SK-MEL-5 (cell line): ENCODE measurements at places on chromosomes 3 and 15.

- DNase-seq = no peak
Observed at GRCh38 chr15:25714538-25714840, 148.6 kb downstream of the ATP10A start.

GRCh38 chr15:86624261-86625036, 544.8 kb downstream of the AGBL1 start:
- peak; percentile 61 for DNase-seq

- DNase-seq = peak; percentile 53
Observed at GRCh38 chr3:122858373-122858772, 63.5 kb downstream of the SLC49A4 start.

DNA sequence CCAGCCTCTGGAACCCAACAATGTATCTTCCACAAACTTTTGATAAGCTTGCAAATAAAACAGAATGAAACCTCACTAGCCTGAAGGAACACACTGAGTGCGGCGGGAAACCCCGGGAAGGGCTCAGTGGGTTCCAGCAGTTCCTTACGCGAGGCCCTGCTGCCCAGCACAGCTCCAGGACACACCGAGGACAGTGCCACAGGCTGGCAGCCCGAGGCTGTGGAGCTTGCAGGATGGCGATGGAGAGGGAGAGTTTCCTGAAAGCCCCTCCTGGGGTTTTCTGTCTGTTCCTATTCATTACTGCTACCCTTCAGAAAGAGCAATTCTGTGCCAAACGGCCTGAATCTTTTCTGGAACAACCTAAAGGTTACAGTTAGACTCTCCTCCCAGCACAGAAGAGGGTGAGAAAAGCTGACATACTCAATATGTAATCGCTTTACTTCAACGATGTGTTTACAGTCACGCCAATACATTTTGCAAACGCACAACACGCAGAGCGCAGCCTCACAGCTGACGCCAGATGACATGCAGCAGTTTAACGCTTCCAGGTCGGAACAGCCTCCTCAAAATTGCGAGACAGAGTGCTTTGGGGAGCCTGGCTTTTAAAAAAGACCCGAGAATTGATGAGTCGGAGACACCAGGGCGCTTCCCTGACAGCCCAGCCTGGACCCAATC, 57.1 kb upstream of the RPL32 start:
- DNase-seq = no peak

- peak; percentile 54 for DNase-seq
Observed at GRCh38 chr3:132038198-132038825, 3.5 kb upstream of the CPNE4 start.

GRCh38 chr15:88238618-88239430, 17.7 kb downstream of the NTRK3 start:
- peak; percentile 99 for DNase-seq

GRCh38 chr3:14831916-14832450, 13.2 kb downstream of the FGD5 start:
- DNase-seq = no peak

GRCh38 chr3:117439812-117440211, 730.2 kb downstream of the TUSC7 start:
- DNase-seq = peak; percentile 45

DNA sequence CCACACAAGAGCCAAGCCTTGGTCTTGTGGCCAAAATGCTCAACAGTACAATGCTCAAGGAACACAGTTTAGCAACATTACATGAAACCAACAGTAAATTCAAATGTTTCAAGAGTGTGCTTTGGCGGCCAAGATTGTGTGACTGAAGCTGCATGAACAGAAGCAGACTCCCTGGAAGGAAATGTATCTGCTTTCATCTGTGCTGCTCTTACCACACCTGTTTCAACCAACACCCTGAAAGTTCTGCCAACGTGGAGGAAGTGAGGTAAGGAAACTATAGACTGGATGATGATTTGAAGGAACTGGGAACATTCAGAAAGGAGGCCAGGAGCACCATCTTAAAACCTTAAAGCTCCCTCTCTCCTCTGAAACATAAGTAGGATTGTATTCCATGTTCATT, 55.7 kb downstream of the MB21D2 start:
- DNase-seq = no peak

GRCh38 chr15:83248151-83249029, 36.1 kb downstream of the BNC1 start:
- DNase-seq = peak; percentile 72

- no peak for DNase-seq
Observed at GRCh38 chr3:35473956-35474355, 165.4 kb upstream of the ARPP21 start.

DNA sequence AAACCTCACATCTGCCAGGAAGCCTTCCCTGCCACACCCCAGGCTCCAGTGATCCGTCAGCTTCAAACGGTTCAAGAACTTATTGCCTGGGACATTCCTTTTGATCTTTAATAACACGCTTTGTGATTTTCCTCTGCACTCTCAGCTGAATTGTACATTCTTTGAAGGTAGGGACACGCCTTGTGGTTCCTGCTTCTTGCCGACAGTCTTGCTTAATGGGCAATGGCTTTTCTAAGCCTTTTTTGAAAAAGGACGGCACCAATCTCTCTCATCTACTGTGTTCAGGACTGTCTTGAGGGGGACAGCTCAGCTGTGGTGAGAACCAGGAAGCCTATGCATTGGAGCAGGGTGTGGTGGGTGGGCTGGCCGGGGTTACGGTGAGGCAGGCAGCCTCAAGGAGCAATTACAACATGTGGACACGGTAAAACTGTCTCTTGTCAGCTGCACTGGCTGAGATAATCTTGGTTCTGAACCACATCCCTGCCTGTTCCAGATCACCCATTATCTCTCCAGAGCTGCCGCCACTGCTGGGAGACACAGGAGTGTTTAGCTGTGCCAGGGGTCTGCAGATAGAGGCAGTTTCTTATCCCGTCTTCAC, 46.0 kb upstream of the GLCE start:
- DNase-seq = no peak

DNA sequence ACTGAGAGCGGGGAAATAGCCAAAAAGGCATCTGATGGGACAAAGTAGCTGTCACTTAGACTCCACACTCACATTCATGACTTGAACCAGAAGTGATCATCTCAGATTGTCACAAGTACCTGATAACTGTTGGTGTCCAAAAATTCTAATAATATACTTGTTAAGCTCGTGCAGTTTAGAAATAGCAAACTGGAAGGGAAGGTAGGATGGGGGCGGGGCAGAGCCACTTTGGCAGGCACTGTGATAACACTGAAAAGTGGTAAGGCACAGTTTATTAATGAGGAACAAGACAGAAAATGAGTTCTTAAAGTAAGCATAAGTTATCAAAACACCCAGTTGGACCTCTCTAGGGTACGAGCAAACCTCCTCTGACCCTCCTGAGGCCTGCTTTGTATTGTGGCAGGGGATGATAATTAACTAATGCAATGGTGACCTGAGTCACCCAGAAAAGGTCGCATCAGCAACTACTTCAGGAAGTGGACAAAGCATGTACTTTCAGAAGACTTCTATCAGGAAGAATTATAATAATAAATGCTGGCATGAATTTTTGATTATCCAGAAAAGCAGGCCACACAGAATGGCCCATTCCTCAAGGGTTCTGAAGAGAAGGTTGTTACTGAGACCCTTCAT, 54.4 kb downstream of the ADCY5 start:
- DNase-seq = no peak

GRCh38 chr15:35693886-35694285, 147.9 kb upstream of the DPH6 start:
- no peak for DNase-seq

GRCh38 chr3:16026753-16027152, 147.7 kb upstream of the GALNT15 start:
- DNase-seq = no peak

DNA sequence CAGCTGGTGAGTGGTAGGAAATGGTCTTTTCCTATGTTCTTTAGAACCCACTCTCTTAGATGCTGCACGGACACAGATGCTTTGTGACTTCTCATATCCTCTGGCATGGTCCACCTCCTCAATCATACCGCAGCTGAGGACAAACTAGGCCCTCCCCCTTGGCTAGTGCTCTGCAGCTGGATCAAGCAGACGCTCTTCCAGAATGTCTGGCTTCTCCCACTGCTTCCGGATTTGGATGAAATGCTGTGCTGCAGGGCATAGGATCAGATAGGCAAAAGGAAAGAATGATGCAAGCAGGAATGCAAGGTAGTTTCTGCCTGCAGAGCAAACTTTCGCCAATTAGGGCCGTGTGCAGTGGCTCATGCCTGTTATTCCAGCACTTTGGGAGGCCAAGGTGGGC, 75.7 kb upstream of the SLC4A7 start:
- DNase-seq = peak; percentile 19

- DNase-seq = no peak
Observed at GRCh38 chr3:112689385-112689784, 48.4 kb upstream of the CCDC80 start.

DNA sequence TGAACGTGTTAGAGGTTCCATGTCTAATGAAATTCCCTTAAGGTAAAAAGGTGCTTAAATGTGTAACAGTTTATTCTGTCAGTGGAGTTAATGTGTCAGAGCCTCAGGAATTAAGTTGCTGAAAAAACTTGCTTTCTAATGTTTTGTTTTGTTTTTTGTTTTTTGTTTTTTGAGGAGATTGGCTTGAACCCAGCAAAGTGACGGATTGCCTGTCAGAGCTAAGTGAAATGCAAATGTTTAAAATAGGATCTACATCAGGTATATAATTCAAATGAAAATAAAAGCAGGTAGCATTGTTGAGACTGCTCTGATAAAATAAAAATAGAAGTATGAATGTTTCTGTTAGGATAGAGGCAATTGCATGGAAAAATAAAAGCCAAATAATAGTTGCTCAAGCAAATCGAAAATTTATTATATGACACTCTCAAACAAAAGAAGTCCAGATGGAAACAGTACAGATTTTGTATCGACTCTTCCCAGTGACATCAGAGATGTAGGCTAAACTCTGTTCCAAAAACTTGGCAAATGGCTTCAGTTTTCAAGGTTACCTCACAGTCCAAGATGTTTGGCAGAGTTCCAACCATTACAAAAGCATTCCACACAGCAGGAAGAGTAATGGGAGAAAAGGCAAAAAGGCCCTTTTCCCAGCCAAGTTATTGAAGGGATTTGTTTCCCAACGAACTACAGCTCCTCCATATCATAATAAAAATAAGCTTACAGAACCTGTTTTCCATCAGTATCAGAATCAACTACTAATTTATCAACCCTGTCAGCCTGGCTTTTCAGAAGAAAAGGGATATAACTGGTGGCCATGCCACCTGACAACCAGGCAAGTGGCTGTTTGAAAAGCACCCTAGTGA, 291.0 kb downstream of the TBL1XR1 start:
- DNase-seq = peak; percentile 17

DNA sequence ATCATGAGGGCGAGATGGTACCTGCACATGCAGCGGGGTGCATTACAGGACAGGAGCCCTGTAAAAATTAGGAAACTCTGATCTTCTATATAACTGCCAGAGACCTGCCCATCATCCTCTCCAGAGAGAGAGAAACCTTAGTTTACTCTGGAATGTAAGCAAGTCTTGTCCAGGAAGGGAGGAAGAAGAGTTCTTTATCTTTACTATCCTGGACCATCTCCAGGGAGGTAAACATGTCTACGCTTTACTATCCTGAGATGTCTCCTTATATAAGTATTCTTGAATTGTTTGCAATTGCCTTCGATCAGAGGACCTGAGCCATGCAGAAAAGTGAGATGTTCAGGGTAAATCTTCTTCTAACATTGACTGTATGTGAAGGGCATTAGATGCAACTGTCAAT, 12.7 kb upstream of the HACD2 start:
- no peak for DNase-seq

- DNase-seq = no peak
Observed at GRCh38 chr15:31383139-31383538, 56.5 kb downstream of the KLF13 start.

GRCh38 chr15:76983590-76984375, 11.1 kb upstream of the PSTPIP1 start:
- DNase-seq = peak; percentile 55

- no peak for DNase-seq
Observed at GRCh38 chr3:14587740-14588360, 47.7 kb upstream of the GRIP2 start.

- peak; percentile 13 for DNase-seq
Observed at GRCh38 chr3:126261037-126261436, 80.7 kb upstream of the ALDH1L1 start.

DNA sequence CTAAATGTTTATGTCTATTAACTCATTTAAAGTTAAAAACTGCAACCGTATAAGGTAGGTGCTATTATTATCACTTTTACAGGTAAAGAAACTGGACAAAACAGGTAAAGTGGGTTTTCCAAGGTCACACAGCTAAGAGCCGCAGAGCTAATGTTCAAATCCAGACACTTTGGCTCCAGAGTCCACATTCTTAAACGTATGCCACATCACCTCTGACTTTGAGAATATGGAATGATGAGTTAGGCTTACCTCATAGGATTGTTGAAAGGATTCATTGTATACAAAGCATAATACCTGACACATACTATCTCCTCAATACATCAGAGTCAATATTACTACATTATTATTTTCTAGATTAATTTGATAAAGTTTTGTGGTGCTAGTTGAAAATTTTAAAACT, 240.9 kb upstream of the STT3B start:
- no peak for DNase-seq

- peak; percentile 97 for DNase-seq
Observed at GRCh38 chr3:89025185-89025584, 82.2 kb upstream of the EPHA3 start.

DNA sequence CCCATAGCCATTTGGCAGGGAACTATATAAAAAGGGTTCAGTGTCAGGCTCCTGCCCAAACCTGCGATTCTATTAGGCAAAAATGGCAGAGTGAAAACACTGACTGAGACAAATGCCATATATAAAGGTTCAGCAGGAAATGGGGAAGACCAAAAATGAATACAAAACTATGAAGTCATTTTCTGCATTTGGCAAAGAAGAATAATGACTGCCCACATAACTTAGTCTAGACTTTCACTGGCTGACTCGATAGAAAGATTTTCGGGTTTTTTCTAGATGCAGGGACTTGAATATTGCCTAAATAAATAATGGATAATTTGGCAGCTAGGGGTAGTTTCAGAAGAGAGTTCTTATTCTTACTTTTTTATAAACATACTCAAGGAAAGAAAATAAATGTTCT, 178.0 kb downstream of the TPRG1 start:
- DNase-seq = no peak

- DNase-seq = no peak
Observed at GRCh38 chr3:166743481-166744134, 636.5 kb downstream of the ZBBX start.
